GM19239 (cell line): ENCODE measurements at places on chromosomes 3 and 15.

GRCh38 chr3:9130345-9131305, 118.8 kb downstream of the SRGAP3 start:
- no peak for DNase-seq

DNA sequence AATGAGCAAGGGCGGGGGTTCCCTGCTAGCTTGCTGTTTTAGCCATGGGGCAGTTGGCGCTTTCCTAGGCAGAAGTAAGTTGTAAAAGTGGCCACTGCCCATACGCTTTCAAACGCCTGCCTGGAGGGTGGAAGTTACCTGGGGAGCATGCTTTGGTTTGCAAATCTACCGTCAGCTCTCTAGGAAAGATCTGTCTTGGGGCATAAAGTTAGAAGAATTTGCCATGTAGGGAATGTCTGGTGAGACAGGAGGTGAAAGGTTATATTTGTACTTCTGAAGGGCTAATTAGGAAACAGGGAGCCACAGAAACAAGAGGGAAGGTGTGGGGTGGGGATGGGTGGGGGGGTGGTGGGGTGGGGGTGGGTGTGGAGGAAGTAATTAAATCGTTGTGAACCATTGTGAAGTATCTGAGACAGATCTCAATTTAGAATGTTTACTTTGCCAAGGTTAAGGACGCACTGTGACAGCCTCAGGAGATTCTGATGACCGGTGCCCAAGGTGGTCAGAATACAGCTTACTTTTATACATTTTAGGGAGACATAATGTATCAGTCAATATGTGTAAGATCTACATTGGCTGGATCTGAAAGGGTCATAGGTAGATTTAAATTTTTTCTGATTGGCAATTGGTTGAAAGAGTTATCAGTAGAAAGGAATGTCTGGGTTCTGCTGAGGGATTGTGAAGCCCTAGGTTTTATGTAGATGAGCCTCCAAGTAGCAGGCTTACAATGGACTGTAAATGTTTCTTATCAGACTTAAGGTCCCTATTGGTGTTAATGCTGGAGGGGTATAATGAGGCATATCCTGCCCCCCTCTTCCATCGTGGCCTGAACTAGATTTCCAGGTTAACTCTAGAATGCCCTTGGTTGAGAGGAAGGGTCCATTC, 62.0 kb upstream of the GCNT3 start:
- DNase-seq = no peak

GRCh38 chr15:37100966-37101215, 542 bp upstream of the MEIS2 start:
- no peak for DNase-seq

DNA sequence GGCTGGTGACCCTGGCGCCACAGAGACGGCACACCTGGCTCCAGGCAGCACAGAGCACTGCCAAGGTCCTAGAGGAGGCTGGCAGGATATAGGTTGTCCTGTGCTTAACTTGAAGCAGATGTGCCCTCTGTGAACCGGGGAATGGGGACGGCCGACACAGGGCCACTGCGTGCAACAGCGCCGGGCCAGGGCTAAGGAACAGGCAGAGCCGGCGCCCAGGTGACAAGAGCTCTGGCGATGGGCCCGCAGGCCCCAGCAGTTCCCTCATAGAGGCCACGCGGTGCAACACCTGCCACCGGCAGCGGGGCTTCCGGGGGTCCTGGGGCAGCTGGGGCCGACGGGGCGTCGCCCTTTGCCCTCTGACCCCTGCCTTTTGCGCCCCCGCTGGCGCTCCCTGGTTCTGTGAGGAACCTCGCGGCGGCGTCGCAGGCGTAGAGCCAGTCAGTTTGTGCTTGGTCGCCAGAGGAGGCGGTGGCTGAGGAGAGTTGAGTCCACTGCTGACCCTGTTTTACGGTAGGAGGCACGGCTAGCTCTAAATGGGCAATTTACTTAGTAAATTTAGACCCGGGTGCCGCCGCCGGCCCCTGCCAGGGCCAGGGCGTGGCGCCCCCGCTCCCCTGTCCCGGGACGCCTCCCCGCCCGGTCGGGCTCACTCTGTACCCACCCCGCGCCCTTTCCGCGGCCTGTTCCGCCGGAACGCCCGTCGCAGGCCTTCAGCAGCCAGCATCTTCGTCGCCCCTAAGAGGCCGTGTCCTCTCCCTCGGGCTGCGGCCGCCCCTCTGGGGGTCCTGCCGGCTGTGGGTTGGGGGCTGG, at the start of gene NPAP1:
TSS of gene NPAP1 (plus strand) at position 444 of the 813 bp plus-strand sequence. CDS start at position 537, 93 bp downstream.
- DNase-seq = no peak

DNA sequence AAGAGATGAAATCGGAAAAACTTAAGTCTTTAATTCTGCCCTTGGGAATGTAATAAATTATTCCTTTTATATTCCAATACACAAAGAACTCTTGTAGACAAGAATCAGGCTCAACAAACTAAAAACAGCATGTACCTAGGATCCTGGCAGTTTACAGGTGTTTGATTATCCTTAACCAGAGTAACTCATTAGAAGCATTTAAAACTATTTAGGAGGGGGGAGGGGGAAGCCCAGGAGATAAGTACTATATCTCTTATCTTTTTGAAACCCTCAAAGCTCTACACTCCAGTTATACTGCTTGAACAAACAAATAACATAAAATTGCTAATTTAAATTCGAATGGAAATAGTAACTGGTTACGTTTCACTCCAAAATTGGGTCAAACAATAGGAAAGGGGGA, 1.9 kb downstream of the CNBP start:
- no peak for DNase-seq

GRCh38 chr3:11224870-11225229, 47.3 kb upstream of the ATG7 start:
- DNase-seq = no peak

DNA sequence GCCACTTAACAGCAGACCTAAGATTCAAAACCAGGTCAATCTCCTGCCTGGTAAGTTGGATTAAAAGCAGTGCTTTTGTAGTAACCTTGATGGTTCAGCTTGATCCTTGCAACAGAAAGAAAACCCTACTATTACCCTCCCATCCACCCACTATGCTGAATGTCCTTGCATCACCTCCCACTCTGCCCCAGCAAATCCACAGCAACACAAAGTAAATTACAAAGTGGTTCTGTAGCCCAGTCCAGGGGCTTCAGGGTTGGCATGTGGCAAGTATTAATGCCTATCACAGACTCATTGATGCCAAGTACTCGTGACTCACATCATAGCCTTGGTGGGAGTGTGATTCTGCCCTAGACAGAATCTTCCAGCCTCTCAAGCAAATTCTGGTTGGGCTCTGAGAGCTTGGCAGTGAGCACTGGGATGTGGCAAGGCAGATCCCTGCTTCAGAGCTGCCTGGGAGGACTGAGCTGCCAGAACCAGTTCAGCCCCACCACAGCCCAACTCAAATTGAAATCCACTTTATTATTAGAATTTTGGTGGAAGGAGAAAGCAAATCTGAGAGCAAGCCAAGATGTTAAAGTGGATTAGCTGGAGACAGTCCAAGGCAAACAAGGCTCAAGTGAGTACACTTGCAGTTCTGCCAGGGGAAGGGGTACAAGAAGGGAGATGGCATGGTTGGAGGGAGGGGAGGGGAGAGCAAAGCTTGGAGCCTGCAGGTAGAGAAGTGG, 225.8 kb upstream of the UMPS start:
- DNase-seq = no peak

DNA sequence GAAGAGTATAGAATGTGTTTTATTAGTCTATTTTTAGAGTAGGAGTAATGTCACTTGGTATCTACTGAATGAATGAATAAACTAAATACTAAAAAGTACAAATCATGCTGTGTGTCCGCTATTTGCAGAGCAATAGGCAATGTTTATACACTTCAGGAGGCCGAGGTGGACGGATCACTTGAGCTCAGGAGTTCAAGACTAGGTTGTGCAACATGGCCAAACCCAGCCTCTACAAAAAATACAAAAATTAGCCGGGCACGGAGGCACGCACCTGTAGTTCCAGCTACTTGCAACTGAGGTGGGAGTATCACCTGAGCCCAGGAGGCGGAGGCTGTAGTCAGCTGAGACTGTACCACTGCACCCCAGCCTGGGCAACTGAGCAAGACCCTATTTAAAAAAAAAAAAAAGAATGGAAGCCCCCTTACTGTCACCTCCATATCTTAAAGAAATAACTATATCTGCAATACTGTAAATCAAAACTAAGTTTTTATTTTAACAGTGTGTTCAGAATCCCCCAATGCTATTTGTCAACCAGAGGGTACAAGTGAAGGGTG, 98.4 kb downstream of the DHX30 start:
- no peak for DNase-seq

GRCh38 chr3:169041677-169042171, 621.8 kb downstream of the MECOM start:
- no peak for DNase-seq

- DNase-seq = no peak
These were observed 3.2 kb upstream of the RIOX2 start for GRCh38 chr3:97975466-97975865.

DNA sequence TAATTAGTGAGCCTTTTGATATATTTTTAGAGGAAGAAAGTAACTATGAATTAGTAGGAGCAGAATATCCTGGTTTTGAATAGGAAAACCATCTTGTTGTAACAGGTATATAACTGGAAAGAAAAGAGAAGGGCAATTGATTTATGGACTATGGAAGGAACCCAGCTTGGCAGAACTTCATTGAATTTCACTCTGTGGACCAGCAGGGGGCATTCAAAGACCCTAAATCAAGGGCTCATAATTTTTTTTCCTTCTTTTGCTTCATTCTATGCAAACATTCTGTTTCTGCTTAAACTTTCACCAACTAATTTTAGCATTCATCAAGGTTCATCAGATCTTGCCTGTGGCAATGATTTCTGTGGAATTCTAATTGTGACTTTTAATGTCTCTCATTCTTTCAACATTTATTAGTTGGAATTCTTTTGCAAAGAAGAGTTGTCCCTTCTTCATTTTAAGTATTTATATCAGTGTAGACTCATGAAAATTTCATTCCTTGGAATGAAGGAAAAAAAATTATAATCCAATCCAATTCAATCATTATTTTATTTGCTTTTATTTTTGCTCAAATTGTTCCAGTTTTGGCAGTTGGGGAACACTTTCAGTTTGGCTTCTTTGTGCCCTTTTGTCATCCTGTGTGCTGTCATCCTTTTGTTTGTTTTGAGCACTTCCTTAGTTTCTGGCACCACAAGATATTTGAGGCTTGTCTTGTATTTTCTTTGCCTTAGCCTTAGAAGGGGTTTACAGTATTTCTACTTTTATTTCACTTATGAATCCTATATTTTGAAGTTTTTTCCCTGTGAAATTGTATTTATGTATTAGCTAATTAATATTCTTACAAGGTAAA, 30.4 kb downstream of the NXPE3 start:
- no peak for DNase-seq

DNA sequence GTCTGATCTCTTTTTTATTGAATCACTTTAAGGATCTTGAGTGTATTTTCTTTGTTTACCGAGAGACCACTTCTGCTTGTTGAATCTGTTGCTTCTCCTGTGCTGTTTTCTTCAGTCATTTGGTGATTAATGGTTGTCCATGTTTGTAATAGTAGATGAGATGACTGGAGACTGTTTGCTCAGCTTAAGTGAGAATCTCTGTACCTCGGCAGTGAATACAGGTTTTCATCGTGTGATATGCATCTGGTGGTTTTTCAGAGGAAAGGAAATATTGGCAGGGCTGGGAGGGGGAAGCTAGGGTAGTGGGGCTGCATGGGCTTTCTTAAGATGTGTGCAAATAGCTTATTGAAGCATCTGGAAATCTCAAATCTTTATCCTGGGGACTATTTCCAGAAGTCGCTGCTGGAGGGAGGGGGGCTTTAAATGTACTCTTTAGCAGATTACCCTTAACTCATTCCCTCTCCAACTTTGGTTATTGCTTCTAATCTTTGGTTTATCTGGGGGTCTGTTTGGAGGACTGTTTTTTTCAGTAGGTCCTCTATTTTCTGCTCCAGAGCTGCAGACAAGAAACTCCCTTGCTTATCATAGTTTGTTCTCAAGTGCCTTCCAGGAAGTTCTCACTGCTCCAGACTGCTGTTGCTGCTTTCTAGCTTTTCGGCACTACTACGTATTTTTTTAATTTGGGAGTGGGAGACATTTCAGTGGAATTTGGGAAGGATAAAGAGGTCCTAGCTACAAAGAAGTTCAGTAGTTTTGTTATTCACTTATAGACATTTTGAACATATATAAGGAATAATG, 19.4 kb downstream of the CMTM8 start:
- no peak for DNase-seq

DNA sequence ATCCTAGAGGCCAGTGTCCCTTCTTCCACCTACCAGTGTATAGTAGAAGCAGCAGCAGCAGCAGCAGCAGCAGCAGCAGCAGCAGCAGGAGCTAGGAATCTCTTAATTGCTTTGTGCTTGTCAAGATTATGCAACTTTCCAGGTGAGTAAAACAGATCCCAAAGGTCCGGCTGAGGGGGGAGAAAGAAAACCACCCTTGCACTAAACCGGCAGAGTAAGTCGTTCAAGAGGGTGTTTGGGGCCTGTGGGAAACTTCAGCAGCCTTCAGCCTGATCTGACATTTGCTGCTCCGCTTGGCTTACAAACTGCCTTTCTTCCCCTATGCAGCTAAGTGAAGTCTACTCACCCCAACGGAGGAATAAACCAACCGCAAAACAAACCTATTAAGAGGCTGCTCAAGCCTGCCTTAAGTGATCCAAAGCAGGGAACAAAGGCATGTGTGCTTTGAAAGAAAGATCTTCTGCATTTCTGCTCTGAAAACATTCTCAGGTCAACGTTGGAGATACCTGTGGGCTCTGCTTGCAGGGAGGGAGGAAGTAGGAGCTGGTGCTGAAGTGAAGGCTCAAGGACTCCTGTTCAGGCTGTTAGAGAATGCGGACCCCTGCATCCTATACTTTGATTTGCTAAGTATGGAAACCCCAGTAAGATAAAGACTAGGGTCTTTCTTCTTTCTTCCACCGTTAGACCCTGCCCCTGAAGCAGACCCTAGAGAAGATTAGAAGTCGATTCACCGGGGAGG, 35.7 kb upstream of the DLG1 start:
- DNase-seq = no peak

DNA sequence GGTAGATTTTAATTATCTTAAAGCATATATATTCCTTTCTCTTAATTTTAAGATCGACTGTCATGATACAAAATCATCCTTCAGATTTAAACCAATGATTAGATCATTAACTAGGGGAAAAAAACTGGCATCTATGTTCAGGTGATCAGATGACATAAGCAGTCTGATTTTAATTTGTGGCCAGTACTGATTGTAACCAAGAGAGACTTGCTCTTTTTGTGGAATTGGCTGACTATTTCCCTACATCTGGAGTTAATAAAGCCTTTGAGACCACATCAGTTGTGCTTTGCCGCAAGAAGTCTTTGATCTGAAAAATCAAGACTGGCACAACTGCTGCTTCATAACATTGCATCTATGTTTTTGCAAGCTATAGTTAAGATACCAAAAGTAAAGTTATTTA, 148.4 kb upstream of the CGNL1 start:
- DNase-seq = no peak

- no peak for DNase-seq
These were observed 81.8 kb downstream of the HMG20A start for GRCh38 chr15:77502379-77503095.

GRCh38 chr3:59998058-59998457, 948.2 kb upstream of the CFAP20DC start:
- no peak for DNase-seq

- DNase-seq = no peak
These were observed 79.4 kb downstream of the TM4SF4 start for GRCh38 chr3:149553781-149554451.
